ENCODE measurements at places on chromosomes 3 and 15.

DNA sequence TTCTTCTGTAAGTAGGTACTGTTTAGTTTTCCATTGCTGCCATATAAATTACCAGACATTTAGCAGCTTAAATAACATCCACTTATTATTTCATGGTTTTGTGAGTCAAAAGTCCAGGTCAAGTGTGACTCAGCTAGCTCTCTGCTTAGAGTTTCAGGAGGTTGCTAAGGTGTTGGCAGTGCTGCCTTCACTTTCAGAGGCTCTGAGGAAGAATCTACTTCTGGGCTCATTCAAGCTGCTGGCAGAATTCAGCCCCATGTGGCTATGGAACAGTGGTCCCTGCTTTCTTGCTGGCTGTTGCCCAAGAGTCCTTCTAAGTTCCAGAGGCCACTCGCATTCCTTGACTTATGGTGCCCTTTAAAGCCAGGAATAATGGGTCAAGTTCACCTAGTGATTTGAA, 4.5 kb downstream of the CFAP44 start:
- DNase-seq, result no peak

DNA sequence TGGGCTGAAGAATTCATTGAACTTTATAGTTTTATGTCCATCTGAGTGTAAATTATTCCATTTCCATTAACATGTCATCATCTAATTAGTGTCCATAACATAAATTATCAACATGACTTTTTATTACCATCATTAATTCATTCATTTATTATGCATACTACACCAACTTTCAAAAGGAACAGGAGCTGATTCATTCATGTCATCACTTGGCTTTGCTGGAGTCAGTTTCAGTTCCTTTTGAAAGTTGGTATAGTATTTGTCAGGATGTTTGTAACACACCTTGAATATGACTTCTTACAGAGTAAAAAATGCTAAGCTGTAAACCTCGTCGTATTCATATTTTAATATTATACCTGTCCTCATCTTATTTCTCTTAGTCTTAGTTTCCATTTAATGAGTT, 298.0 kb upstream of the RBMS3 start:
- DNase-seq, result no peak

DNA sequence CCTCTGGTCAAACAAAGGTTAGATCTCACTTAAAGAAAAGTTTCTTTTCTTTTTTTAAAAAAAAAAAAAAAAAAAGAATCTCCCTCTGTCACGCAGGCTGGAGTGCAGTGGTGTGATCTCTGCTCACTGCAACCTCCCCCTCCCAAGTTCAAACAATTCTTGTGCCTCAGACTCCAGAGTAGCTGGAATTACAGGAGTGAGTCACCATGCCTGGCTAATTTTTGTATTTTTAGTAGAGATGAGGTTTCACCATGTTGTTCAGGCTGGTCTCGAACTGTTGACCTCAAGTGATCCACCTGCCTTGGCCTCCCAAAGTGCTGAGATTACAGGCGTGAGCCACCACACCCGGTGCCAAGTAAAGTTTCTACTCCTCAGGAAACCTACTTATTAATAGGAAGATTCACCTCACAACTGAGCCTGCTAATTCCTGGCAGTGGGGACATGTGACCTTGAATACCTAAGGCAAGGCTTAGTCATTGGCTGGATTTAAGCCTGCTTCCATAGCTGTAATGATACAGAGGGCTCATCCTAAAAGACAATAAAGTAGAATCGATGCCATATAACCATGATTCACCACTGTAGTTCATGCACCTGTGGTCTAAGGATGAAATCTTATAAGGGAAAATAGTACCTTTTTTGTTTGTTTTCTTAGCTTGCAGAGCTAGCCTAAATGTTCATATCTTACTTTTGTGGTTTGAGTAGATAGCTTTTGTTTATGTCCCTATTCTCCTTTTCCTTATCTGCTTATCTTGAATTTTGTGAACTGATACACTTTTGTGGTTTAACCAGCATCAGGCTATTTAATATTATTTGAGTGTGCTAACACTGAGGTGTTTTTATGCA, 24.8 kb upstream of the RBMS3 start:
- DNase-seq, result no peak

GRCh38 chr3:123156276-123156995, 45.3 kb upstream of the SEC22A start:
- DNase-seq, result no peak

DNA sequence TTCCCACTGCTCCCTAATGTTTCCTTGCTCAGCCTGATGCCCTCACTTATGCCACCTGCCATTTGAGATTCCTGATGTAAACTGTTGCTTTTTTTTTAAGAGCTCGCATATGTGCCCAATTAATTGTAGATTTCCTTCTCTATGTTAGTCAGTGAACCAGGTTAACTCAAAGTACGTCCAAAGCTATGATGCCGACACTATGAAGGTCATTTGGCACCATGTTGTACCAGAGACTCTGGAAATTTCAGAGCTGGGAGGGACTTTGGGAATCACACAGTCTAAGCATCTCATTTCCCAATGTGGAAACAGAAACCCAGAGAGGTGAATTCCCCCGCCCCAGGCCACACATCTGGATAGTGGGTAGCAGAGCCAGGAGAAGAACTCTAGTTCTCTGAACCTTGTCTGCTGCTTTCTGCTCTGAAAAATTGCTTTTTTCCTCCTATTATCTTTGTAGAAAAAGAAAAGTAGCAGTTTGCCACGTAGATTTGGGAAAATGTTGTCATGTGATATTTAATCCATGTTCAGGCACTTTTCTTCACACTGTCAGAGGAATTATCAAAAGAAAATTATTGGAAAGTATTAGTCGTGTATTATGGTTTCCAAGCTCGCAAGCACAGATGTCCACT, 38.5 kb upstream of the TNFAIP8L3 start:
- no peak for DNase-seq

DNA sequence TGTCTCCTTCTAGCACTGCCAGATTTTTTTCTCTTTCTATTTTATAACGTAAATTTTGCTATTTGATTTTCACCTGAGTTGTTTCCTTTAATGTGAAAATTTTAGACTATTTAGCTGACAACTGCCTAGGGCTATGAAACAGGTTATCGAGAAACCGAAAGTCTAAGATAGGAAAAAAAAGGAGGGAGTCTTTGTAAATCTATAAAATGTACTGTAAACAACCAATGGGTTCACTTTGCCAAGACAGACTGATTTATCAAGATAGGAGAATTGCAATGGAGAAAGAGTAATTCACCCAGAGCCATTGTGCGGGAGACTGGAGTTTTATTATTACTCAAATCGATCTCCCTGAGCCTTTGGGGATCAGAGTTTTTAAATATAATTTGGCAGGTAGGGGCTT, 50.0 kb downstream of the TM4SF18 start:
- DNase-seq, result no peak

GRCh38 chr3:119221779-119222320, 18.8 kb downstream of the B4GALT4 start:
- DNase-seq, result no peak

GRCh38 chr3:123859177-123859576, 25.0 kb downstream of the MYLK start:
- no peak for DNase-seq

DNA sequence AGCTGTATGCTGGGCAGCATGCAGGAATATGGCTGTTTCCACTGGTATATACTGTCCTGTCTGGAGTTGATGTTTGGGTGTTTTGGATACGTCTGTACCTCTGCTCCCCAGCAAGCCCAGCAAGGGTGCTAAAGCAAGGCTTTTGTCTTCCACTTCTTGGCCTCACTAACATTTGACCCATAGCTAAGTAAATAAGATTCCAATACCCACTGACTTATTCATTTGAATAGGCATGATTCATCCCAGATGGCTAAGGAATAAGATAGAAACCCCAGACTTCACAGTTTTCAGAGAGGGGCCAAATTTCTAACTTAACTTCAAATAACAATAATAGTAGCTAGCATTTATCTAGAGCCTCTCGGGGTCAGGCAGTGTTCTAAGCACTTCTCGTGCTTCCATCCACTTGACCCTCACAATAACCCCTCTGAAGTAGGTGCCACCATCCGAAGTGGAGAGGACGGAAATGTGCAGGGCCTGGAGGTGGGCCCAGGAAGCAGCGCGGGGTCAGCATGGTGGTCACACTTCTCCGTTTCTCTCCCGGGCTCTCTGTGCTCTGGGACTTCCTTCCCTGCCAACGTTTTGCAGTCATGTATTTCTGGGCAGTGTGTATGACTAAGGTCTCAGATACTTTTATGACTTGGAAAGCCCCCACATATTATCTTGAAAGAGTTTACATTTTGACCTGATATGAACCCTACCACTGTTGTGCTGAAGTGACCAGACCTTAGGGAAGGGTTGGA, 39.3 kb downstream of the LRRK1 start:
- DNase-seq, result no peak

- no peak for DNase-seq
These were observed 736 bp downstream of the ARHGEF26 start for GRCh38 chr3:154121701-154122551.

GRCh38 chr3:161694682-161695564, 198.3 kb downstream of the OTOL1 start:
- no peak for DNase-seq

GRCh38 chr3:153372326-153372725, 210.3 kb downstream of the RAP2B start:
- DNase-seq, result no peak

GRCh38 chr15:74897300-74897701, 7.5 kb downstream of the MPI start:
- no peak for DNase-seq

DNA sequence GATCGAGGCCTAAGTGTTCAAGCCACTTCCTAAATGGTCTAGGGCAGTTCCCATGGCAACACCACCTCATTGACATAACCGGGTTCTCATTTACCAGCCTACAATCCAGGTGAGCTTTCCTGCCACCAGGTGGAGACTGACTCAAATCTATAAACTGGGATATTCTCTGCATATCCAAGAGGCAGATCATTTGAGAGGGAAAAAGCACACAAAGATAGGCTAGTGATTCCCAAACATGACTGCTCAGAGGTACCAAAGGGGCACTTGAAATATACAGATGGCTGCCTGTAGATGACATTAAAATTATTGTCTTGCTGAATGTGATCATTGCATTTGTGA, 141.3 kb upstream of the PROK2 start:
- no peak for DNase-seq

DNA sequence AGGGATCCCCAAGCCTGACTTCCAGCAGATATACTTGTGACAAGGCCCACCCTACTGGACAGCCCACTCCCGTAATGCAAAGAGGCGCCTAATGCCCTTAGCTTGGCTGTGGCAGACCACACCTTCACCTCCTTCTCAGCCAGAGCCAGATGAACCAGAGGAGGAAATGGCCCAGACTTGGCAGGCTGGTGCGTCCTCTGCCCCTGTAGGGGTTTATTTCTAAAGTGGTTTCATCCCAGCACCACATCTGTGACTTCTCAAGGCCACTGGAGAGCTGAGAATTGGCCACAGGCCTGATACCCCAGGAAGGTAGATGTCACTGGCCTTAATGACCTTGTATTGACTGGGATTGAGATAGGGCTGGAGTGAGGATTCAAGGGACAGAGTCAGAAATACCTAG, 29.5 kb downstream of the BOC start:
- DNase-seq, result no peak

GRCh38 chr15:95620934-95621579, 709.4 kb upstream of the NR2F2 start:
- no peak for DNase-seq

DNA sequence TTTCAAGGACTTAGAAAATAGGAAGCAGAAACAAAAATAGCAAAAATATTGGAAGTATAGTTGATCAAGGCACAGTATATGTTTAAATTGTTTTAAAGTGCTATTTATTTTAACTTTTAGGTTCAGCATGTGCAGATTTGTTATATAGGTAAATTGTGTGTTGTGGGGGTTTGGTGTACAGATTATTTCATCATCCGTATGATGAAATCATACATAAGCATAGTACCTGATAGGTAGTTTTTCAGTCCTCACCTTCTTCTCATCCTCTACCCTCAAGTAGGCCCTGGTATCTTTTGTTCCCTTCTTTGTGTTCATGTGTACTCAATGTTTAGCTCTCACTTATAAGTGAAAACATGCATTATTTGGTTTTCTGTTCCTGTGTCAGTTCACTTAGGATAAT, 50.9 kb downstream of the KLHL6 start:
- DNase-seq, result no peak

Measured in stimulated activated CD4-positive, alpha-beta T cell treated with anti-CD3 and anti-CD28 coated beads, TNF-alpha, amount 100 ng/mL, for 1 hour (primary cell).